ENCODE measurements at places on chromosomes 16 and 17.

DNA sequence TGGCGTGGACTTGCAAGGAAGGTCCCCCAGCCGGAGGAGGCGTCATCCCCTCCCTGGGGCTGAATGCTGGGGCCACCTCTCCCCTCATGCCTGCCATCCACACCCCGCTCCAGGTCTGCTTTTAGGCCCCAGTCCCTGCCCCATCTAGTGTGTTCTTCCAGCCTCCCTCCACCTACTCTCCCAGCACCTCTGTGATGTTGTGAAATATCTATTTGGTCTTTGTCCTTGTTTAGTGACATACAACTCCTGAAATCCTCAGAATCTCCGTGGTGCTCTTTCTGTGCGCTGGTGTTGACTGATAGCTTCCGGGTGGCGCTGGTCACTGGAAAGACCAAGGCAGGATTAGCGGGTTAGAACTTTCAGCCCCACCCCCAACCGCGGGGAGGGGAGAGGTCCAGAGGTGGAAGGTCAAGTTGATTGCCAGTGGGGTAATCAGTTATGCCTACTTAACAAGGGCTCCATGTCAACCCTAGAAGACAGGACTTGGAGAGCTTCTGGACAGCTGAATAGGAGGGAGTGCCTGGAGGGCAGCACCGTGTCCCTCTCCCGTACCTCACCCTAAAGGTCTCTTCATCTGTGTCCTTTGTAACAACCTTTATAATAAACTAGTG lies 10.1 kb downstream of the TBC1D24 start:
- no peak for DNase-seq

- no peak for DNase-seq
Measured at GRCh38 chr16:49455991-49456745, 82.6 kb downstream of the C16orf78 start.

DNA sequence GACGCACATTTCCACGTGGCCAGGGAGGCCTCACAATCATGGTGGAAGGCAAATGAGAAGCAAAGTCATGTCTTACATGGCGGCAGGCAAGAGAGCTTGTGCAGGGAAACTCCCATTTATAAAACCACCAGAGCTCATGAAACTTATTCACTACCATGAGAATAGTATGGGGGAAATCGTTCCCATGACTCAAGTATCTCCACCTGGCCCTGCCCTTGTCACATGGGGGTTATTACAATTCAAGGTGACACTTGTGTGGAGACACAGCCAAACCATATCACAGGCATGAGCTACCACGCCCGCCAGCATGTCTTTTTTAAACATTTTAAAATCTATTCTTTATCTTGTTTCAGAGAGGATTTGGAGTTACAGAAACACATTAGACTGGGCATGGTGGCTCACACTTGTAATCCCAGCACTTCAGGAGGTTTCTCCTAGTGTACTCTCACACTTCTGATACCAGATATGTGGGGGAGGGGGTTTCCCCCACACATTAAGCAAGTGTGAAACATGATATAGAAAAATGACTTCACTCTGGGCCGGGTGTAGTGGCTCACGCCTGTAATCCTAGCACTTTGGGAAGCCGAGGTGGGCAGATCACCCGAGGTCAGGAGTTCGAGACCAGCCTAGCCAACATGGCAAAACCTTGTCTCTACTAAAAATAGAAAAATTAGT lies 5.6 kb upstream of the ATMIN start:
- DNase-seq = no peak

DNA sequence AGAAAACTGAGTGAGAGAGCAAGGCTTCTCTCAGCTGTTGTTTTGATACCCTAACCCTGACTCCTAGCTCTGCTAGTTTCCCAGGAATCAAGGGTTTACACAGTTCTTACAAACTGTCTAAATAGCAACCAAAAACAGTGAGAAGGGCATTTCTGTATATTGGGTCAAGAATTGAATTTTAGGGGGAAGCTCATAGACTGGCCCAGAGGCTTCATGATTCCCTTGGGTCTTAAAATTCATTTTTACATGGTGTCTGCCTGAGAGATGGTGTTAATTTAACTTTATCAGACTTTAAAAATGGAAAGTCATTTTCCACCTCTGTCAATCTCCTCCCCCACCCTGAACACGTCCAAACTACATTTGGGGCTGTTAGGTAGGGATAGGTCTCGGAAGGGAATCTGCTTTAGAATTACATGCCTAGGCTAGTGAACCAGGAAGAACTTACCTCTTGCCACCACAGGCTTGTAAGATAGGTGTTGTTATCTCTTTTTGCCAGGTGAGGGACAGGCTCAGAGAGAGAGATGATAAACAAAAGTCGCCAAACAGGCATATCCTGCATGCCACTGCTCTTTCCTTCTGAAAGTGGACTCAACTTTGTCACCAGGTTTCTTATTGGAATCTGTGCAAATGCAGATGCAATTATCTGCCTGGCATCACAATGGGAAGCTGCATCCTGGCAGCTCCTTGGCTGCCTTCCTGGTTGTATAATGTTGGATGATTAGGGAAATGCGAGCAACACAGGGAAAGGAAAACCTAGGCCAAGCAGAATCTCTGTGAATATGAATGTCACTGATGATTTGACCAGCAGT lies 3.1 kb downstream of the PHAF1 start:
- DNase-seq = peak; percentile 57

DNA sequence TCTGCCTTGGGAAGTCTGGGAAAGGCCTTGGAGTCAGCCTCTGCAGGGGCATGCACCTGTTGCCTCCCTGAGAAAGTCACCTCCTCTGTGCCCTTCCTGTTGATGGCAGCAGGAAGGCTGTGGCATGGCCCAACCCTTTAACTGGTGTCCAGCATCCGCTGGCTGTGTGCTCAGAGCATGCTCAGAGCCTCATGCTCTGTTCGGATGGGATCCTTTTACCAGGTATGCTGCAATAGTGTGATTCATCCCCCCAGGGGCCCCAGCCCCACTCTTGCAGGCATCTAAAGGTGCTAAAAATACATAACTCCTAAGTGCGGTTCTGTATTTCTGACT lies 24.9 kb downstream of the KLHL36 start:
- no peak for DNase-seq

GRCh38 chr17:81346090-81346907 lies 49.0 kb upstream of the BAHCC1 start:
- DNase-seq = peak; percentile 100

DNA sequence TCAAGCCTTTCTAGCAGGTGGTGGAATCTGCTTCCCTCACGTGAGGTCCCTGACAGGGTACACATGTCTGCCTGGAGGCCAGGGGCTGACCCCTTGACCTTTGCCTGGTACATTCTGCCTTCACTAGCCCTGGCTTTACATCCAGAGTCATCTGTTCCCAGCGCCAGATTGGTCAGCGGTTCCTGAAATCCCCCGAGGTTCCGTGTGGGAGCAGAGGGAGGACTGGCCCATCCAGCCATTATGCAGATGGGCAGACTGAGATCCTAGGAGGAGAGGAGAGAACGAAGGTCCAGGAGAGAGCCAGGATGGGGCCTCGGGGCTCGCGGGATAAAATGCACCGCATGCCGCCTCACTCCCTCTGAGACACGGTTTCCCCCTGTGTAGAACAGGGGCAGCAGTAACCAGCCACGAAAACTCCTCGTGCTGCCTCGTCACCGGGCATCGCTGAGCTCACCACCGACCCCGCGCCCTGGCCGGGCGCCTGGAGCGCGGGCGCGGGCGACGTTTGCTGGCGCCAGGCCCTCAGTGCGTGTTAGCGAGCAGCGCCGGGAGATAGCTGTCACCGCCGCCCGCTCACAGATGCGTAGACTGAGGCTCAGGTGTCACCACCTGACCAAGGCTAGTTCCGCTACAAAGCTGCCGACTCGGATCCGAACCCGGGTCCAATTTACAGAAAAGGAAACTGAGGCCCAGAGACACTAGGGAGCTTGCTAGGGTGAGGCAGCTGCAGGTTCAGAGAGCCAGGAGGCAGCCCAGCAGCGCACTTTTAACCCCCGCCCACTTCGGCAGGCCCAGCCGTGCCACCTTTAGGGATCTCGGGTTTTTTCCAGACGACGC lies 811 bp upstream of the MAP2K3 start:
- DNase-seq = no peak

DNA sequence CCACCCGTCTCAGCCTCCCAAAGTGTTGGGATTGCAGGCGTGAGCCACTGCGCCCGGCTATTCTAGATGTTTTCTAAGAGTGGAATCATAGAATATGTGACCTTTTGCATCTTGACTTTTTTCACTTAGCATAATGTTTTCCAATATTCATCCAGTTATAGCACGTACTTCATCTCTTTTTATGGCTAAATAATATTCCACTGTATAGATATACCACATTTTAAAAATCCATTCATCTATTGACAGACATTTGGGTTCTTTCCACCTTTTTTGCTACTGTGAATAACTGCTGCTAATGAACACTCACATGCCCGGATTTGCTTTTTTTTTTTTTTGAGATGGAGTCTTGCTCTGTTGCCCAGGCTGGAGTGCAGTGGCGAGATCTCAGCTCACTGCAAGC lies 3.2 kb upstream of the EIF5A start:
- DNase-seq = no peak

- DNase-seq = no peak
Measured at GRCh38 chr16:67269766-67270165, 9.6 kb upstream of the PLEKHG4 start.

DNA sequence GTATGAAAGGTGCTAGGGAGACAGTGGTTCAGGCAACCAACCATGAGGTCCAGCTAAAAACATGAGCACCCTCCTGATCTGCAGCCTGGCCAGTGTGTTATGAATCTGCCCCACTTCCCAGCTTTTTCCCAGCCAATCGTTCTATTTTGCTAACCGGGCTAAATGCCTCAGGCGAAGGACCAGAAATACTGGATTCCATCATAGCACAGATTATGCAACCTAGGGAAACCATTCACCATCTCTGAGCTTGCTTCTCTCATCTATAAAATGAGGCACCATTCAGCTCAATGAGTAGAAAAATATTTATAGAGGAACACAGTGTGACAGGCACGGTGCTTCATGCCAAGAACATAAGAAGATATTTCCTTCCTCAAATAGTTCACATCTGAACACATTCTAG lies 45.2 kb upstream of the NUDT7 start:
- peak; percentile 41 for DNase-seq

GRCh38 chr16:86353148-86353547 lies 157.2 kb upstream of the FOXF1 start:
- no peak for DNase-seq

- no peak for DNase-seq
Measured at GRCh38 chr17:80704381-80704819, 159.8 kb downstream of the RPTOR start.

DNA sequence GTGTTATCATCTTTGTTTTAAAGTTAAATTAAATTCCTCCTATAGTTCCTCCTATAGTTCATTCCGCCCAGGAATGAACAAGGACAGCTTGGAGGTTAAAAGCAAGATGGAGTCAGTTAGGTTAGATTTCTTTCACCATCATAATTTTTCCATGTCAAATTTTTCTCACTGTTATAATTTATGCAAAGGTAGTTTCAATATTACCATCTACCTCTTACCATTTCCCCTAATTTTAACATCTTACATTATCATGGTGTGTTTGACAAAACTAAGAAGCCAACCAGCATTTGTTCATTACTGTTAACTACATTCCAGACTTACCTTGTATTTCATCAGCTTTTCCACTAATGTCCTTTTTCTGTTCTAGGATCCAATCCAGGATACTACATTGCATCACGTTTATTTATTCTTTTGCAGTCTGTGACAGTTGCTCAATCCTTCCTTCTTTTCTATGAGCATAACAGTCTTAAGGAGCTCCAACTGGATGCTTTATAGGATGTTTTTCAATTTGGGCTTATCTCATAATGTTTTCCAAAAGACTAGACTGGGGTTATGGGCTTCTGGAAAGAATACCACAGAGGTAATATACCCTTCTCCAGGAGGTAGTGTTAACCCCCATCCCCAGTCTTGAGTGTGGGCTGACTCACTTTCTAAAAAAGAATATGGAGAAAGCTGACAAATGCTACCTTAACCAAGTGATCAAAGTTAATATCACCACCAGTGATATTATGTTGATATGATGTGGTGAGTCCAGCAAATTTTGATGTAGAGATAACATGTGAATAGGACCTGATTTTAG lies 158.5 kb downstream of the PPM1E start:
- DNase-seq = no peak

DNA sequence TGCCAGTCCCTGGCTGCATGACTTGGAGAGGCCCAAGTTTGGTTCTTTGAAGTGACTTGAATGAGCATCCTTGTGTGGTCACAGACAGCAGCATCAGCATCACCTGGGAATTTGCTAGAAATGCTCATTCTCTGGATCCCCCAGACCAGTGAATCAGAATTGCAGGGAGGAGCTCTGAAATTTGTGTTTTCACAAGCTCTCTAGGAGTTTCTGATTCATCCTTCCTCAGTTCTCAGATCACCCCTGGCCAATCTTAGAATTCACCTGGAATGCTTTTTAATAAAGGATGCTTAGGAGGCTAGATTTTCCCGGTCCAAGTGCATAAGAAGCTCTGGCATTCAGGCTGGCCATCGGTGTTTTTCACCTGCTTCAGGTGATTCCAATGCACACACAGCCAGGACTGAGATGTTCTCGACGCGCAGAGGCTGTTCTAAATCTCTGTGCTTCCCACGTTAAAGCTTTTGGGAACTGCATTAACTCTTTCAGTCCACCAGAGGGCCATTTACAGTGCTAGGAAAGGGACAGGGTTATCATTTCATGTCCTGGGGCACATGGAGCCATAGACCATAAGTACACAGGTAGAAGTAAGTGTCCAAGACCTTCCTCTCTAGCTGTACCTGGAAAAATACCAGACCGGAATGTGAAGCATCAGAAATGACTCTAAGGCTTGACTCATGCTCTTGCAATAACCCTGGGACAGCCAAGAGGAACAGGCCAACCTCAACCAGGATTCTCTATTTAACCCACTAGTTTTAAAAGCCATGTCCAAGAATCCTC lies 85.7 kb upstream of the XYLT1 start:
- peak; percentile 27 for DNase-seq

GRCh38 chr16:30867747-30868146 lies 26.1 kb downstream of the BCL7C start:
- DNase-seq = no peak

DNA sequence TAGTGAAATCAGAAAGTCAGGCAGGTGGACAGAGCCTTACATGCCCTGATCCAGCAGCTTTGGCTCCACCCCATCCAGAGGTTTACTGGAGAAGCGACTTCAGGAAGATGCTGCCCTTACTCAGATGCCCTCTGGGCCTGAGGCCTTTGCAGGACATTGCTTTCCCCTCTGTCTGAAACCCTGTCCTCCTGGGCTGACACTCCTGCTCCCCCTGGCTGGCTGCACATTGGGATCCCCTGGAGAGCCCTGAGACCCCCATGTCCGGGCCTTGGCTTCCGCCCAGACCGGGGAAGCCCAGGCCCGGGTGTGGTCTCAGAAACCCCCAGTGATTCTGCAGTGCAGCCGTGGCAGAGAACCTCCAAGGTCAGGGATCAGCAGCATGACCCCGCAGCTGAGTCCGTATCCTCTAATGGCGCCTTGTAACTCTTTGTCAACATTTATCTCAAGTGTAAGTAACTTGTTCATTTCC lies 36.6 kb downstream of the BCO1 start:
- DNase-seq = peak; percentile 63

Measured in Caco-2 (cell line).